ENCODE measurements at places on chromosomes 7 and 10.
A peak's percentile ranks its signal among the peaks of the same experiment; 100 is the strongest.

GRCh38 chr10:48533951-48534720 lies 70.7 kb downstream of the ARHGAP22 start:
- no peak for DNase-seq

DNA sequence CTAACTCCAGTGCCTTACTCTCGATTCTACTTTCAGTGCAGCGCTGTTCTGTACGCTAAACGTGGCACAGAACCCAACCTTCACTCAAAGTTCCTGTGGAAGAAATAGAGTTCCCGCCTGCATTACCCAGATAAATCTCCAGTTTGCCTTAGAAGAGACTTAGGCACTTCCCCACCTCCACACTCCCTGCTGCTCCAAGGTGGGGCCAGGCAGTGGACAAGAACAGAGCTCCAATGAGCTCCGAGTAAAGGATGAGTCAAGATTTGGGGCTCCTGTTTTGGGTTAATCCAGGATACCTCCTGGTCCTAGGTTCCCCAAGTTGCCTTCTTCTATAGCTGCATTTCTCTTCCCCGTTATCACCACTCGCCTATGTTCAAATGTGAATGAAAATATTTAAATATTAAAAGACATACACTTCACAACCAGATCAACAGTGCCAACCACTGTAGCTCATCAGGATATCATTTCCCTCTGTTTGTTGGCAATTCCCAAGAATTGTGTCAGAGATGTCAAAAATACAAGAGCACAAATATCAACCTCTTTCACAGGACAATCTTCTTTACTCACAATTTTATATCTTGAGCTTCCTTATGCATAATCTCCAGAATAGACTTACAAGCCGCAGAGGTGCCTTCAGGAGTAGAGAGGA lies 48.0 kb downstream of the MALSU1 start:
- no peak for DNase-seq

- peak; percentile 38 for DNase-seq
Observed at GRCh38 chr7:127652333-127653248, 597 bp downstream of the SND1 start.

- no peak for DNase-seq
Observed at GRCh38 chr7:156027821-156028220, 215.6 kb upstream of the SHH start.

DNA sequence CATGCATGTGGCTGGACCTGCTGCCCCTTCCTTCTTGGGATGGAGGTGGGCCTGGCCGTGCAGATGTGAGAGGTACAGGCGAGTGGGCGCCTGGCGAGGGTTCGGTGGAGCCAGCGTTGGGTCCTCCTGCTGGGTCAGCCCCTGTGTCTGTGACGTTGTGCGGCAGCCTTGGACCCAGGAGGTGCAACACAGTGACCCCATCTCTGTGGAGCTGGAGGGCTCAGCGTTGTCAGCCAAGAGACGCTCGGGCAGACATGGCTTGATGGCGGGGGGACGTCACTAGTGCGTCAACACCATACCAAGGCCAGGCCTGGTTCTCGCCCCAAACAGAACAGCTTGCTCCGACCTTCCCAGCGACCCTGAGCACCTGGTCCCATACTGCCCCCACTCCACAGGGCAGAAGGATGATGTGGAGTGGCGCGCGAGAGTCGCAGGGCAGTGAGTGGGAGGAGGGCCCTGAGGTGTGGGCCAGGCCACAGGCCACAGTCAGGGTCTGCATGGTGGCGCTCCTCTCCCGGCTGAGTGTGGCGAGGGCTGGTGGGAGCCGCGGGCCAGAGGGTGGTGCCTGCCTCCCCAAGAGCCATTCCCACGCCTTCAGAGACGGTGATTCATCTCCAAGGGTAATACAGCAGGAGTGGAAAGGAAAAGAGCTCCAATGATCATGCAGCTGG lies 184.4 kb downstream of the DNAJB6 start:
- DNase-seq: no peak

DNA sequence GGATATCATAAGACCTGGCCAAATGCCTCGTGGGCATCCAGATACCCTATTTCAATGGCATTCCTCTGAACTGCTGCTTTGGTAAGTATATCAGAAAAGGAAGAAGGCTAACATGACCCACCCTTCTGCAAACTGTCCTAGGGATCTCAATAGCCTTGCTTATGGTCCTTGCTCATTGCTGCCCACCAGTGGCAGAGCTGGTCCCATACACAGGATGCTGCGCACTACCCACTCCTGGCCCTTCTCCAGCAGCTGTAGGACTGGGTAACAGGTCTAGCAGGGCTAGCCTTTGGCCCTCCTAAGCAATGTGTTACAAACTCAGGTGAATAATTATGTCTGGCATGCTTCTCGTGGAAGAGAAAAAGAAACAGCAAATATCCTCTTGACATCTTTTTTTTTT lies 72.5 kb downstream of the C10orf90 start:
- peak; percentile 16 for DNase-seq

DNA sequence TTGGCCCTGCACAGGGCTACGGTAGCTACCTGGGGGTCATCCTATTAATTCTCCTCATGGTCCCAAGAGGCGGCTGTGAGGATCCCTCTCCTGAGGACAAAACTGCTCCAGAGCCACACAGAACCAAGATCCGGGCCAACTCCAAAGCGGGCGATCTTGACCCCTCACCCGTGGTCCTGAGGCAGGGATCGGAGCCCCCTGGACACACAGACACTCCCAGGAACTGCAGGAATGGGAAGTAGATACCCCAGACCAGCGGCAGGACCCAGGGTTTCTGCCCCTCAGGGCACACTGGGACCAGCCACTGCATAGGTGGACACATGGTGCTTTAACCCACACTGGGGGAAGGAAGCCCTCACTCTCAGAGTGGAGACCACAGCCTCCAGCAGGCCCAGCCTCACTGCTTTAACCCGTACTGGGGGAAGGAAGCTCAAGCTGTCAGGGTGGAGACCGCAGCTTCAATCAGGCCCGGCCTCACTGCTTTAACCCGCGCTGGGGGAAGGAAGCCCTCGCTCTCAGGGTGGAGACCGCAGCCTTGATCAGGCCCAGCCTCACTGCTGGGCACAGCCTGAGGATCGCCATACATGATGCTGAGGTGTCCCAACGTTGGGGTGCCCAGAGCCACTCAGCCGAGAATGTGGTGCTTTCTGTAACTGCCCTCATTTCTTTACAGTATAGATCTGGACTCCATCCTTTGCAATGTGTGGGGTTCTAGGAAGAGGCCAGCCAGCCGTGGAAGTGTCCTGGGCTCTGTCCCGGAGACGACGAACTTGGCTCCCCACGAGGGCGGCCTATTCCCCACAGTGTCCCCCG lies 60.1 kb downstream of the DIP2C start:
- no peak for DNase-seq

DNA sequence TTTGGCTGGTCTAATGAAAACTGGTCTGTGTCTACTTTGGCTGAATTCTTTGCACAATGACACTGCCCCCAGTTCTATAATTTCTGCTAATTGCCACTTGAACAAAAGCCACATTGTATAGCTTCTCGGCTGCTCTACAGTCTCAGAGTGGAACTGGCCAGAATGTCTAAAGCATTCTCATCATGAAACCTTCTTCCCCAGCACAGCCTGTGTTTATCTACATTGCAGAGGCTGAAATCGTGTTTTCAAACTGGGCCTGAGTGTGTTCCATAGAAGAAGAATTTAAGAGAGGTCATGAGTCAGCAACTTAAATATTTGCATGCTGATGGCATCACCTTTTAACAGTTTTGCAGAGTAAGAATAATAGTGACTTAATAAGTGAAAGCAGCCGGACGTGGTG lies 177.2 kb downstream of the BUB3 start:
- no peak for DNase-seq

DNA sequence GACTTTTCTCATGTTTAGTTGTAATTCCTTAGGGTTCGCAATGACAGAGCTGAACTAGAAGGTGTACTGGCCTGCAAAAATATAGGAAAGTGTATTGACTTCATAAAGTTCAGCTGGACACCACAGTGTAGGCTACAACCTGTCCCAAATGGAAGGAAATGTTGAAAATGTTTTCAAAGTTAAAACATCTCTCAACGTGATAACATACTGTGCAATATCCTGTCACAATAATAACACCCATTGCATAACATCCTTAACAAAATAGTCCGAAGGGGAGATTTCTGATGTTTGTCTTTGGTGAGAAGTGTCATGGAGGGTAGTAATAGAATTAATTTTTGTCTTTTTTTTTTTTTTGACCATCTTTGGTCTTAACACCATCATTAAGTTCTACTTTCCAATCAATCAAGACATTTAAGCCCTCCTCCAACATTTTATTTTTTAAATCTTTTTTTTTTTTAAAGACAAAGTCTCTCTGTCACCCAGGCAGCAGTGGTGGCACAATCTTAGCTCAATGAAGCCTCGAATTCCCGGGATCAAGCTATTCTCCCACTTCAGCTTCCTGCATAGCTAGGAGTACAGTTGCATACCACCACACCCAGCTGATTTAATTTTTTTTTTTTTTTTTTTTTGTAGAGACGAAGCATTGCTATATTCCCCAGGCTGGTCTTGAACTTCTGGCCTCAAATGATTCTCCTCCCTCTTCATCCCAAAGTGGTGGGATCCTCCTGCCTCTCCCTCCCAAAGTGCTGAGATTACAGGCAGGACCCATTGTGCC lies 45.7 kb downstream of the DYNC1I1 start:
- no peak for DNase-seq

GRCh38 chr10:30804478-30805055 lies 175.0 kb upstream of the LYZL2 start:
- DNase-seq: no peak

- peak; percentile 40 for DNase-seq
Observed at GRCh38 chr7:36360244-36360643, 29.4 kb upstream of the ANLN start.

GRCh38 chr10:95330966-95331453 lies 40.2 kb upstream of the PDLIM1 start:
- no peak for DNase-seq

GRCh38 chr10:52768001-52768532 lies 4.5 kb downstream of the MBL2 start:
- DNase-seq: no peak

DNA sequence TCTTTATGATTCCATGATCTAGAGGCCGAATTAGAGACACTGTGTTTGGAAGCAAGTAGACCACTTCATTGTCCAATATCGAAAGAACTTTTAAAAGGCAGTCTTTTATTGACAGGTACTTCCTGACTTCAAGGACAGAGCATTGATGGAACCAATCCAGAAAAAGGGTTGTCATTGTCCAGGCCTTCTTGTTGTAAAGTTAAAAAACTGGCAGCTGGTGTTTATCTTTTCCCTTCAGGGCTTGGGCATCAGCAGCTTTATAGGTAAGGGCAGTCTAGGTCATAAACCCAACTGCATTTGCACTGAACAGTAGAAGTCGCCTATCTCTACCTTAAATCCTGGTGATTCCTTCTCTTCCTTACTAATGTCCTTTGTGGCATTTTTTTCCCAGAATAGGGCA lies 95.6 kb downstream of the ST7 start:
- no peak for DNase-seq

DNA sequence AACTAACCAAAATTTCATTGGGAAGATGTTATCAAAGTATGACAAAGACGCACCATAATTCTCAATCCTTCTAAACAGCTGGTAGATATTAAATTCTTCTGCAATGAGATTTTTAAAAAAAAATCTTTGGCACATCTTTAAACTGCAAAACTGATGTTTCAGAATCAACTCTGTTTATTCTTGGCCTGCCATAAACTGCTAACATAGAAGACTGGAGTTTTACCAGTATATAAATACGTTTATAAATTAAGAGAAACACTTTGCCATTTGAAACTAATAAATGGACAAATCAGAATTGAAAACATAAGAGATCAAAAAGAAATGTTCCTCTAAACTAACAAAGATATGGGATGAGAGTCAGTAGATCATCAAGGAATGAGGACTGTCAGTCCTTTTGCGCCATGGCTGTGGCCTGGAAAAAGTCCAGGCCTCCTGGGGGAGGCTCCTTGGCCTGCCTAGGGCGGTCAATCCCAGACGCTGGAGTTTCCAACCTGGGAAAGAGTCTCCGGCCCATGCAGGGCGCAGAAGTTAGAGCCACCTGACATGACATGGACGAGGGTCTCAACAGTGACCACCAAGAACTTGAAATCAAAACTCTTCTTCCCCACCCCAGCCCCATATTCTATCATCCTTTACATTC lies 34.2 kb upstream of the NEBL start:
- no peak for DNase-seq

GRCh38 chr7:95472581-95473161 lies 13.1 kb upstream of the ASB4 start:
- peak; percentile 75 for DNase-seq

GRCh38 chr7:124692425-124692824 lies 73.2 kb downstream of the GPR37 start:
- no peak for DNase-seq

- DNase-seq: no peak
Observed at GRCh38 chr10:44947371-44948152, 12.0 kb upstream of the RASSF4 start.

GRCh38 chr10:4331150-4331549 lies 494.9 kb upstream of the AKR1E2 start:
- no peak for DNase-seq

Measured in NCI-H2081 (cell line).